ENCODE measurements at places on chromosomes 12 and 14.
A peak's percentile ranks its signal among the peaks of the same experiment; 100 is the strongest.

DNA sequence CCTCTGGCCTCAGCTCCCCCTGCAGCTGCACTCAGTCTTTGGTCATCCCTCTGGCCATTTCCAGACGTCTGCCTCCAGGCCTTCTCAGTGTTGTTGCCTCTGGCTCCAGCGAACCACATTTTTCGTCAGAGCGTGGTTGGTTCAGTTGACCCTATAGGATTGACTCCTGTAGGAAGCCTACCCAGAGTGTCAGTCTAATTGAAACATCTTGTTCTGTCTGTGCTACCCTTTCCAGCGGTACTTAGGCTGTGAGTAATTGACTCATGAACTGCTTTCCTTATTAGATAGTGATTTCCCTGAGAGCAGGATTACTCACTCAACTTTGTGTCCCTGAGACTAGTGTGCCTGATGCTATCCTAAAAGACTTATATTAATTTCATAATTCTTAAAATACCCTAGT is 373.2 kb downstream of the ATP23 start:
- DNase-seq, result no peak

DNA sequence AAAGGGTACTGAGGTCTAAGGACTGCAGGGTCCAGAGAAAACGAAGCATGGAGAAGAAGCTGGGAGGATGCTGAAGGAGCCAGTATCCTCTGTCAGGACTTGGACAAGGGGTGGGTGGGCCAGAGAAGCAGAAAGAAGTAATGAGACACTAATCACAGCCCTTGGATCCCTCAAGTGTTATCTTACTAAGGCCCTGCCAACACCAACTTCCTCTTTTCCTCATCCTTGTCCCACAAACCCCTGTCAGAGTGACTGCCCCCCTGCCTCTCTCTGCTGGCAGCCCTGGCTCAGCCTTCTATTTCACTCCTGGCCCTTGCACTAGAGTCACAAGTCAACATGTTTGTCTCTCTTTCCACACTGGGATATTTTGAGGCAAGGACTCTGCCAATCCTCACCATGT is 3.8 kb upstream of the ASIC1 start:
- no peak for DNase-seq

GRCh38 chr12:105253866-105254513 is 18.0 kb upstream of the APPL2 start:
- DNase-seq, result no peak

GRCh38 chr14:21399311-21399870 is 15.6 kb upstream of the SUPT16H start:
- DNase-seq, result peak; percentile 91

- DNase-seq, result no peak
Measured at GRCh38 chr14:32809255-32809654, 129.4 kb upstream of the NPAS3 start.

DNA sequence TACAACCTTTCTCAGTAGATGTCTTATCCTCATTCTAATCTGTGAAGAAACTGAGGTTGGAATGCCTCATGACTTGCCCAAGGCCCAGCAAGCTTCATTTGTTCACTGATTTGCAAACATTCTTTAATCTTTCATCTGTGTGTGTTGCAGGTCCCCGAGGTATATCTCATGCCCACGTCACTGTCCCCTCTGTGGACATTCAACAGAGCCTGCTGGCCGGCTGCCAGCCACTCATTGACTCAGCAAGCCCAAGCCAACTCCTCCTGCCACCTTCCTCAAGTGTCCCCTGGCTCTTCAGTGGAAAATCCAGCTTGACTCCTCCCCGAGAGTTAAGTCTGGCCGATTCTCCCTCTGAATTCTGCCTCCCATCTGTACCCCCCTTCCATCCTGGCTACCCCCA is 1.9 kb upstream of the DCAF4 start:
- no peak for DNase-seq

GRCh38 chr14:22781301-22781991 is 15.0 kb downstream of the OXA1L start:
- DNase-seq, result no peak

- peak; percentile 62 for DNase-seq
Measured at GRCh38 chr14:74905595-74906142, 17.4 kb downstream of the RPS6KL1 start.

GRCh38 chr14:70032447-70032846 is 153.2 kb downstream of the SMOC1 start:
- DNase-seq, result no peak

- no peak for DNase-seq
Measured at GRCh38 chr12:57623811-57624390, 9.1 kb downstream of the B4GALNT1 start.

- DNase-seq, result peak; percentile 9
Measured at GRCh38 chr12:54723379-54724256, 75.5 kb upstream of the DCD start.

DNA sequence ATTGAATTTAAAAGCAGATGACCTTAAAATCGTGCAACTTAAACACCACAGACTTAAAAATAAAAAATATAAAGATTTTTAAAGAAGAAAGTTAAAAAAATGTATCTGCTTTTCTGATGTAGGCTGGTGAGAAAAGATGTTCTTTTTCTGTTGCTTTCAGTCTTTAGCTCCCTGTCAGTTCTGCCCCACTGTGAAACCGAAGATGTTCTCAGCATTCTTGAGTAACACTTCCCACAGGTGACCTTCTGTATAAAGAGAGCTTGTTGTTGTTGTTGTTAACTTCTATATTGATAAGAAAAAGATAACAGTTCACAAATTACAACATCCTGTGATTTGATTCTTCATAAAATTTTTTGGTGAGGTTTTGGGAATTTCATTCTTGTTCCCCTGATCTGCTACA is 377.9 kb upstream of the RGS6 start:
- DNase-seq, result no peak
